ENCODE measurements at places on chromosomes 12 and 14.
A peak's percentile ranks its signal among the peaks of the same experiment; 100 is the strongest.

DNA sequence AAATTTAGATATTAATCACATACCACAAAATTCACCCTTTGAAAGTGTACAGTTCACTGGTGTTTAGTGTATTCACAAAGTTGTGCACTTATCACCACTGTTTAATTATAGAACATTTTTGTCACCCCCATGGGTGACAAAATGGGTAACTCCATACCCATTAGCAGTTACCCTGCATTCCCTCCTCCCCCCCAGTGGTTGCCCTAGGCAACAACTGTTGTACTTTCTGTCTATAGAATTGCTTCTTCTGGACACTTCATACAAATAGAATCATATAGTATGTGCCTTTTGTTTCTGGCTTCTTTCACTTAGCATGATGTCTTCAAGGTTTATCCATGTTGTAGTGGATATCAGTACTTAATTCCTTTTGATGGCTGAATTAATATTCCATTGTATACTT lies 52.7 kb downstream of the FBXO34 start:
- no peak for DNase-seq

GRCh38 chr12:69880571-69880970 lies 55.5 kb downstream of the MYRFL start:
- no peak for DNase-seq

- no peak for DNase-seq
Measured at GRCh38 chr12:49410818-49411217, 43.6 kb downstream of the SPATS2 start.

GRCh38 chr14:99769799-99770198 lies 23.4 kb upstream of the EML1 start:
- no peak for DNase-seq

GRCh38 chr14:33342299-33342974 lies 403.8 kb downstream of the NPAS3 start:
- DNase-seq, result no peak

DNA sequence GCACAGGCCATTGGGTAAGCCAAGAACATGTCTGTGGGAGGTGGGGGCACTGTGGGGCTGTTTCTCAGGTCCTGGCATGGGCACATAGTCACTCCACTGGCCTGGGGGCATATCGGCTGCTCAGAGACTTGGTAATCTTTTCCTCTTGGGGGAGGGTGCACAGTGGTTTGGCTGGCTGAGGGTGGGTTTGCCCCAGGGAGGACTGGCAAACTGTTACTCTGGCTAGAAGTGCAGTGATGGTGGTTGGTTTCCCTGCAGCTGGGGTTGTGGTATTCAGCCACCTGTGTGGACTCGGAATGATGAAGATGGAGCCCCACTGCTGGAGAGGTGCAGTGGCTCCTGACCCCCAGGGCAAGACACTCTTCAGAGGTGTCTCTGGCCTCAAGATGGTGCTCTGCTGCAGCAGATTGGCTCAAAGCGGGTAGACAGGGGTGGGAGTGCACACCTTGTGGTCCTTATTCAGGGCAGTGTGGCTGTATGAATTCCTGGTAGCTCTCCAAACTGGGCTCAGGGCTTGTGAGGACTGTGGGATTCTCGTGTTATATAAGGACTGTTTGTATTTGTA lies 74.1 kb upstream of the DDHD1 start:
- DNase-seq, result no peak

GRCh38 chr14:34087571-34087970 lies 136.7 kb upstream of the EGLN3 start:
- no peak for DNase-seq

DNA sequence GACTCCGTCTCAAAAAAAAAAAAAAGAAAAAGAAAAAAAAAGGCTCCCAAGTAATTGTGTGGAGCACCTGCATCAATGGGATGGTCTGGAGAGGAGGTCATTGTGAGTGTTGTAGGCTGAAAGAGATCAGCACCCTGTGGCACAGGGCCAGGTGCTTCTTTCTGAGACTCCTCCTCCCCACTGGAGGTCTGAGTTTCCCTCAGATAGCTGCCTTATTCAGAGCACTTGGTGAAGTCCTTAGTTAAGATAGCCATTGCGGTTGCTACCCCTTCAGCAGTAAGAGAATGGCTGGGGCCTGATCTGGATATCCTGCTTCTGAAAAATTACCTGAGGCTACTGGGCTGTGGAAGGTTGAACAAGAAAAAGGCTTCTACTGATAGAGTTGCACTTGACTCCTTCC lies 69.8 kb downstream of the ANO6 start:
- DNase-seq, result no peak

- DNase-seq, result no peak
Measured at GRCh38 chr12:114003286-114003685, 37.2 kb upstream of the RBM19 start.

- DNase-seq, result no peak
Measured at GRCh38 chr14:50451854-50452253, 55.2 kb upstream of the CDKL1 start.

GRCh38 chr12:100348657-100349454 lies 8.0 kb upstream of the SLC17A8 start:
- DNase-seq, result no peak

- no peak for DNase-seq
Measured at GRCh38 chr14:61171727-61172126, 109.4 kb downstream of the TMEM30B start.

DNA sequence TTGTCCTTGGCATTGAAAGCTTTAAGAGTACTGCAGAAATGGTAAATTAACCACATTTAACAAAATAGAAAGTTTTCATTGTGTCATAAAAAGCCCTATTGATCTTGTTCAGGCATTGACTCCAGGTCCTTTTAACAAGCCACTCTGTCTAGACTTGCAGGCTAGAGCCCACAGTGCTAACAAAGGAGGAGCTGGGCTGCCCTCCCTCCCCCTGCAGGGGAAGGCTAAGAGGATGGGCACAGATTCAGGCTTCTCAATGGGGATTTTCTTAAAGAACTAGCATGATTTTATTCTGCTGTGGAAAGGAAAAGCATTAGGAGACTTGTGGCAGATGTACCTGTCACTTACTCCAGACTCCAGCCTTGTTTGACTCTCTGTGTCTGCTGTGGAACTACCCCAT lies 463.6 kb downstream of the NRXN3 start:
- DNase-seq, result no peak

- DNase-seq, result no peak
Measured at GRCh38 chr14:70359076-70359424, 433 bp downstream of the COX16 start.

DNA sequence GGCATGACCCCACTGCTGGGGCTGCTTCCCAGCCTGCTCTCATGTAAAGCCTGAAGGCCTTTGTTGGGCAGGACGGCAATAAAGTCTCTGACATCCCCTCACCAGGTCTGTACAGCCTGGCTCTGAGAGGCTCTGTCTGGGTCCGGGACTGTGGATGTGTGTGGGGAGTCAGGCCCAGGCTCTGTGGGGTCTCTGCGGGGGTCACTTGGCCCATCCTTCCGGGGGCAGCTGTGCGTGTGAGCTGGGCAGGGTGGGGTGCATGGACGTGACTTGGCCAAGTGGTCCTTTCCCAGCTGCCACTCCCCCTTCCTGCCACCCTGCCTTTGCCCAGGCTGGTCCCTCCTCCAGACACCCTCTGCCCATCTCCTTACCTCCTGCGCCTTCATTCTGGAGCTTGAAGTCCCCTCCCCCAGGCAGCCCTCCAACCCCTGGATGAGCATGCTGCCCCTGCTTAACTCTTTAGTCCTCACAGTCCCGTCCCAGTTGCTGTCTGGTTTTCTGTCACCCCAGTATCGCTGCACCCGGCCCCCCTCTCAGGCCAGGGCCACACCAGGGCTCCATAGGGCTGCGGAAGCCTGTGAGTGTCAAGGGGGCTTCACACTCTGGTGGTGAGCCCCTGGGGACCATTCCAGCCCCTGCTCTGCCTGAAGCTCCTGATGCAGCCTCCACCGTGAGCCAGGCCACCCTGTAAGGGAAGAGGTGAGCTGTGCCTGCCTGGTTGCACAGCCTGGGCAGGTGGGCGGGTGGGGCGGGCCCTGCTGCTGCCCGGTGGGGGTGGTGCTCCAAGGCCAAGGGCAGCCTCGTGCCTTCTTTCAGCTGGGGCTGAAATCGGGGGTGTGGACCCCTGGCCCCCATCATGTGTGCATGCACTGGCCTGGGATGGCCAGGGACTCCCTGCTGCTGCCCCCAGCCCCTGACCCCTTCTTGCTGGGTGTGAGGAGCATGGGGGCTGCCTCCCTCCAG lies 25.5 kb upstream of the KIF26A start:
- DNase-seq, result no peak

- no peak for DNase-seq
Measured at GRCh38 chr12:47980779-47981495, 17.5 kb downstream of the TMEM106C start.

DNA sequence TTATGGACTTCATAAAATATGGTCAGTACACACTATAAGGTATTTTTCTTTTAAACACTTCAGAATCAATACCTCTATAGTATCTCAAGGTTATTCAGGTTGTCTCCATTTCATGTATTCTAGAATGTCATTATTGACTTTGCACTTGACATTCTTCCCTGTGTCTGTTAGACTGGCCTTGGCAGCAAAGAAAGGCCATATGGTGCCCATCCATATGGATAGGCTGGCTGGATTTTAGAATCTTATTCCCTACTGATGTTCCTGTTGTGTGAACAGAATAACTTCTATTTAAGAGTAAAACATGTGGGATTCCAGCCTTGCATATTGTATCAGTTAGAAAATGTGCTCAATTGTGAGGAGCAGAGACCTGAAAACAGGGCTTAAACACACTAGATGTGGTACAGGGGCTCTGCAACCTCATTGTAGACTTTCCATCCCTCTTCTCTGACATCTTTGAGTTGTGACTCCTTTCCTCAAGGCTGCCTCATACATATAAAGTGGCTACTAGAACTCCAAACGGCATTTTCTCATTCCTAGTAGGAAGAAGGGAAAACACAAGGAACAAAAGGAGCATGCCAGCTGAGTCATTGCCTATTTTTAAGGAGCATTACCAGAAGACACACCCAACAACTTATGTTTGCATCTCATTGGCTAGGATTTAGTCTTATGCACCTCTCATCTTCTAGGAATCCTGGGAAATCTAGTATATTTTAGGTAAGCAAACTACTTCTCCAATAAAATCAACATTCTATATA lies 221.2 kb upstream of the TMPO start:
- DNase-seq, result no peak

- DNase-seq, result no peak
Measured at GRCh38 chr14:86501611-86502010, 971.7 kb downstream of the FLRT2 start.

DNA sequence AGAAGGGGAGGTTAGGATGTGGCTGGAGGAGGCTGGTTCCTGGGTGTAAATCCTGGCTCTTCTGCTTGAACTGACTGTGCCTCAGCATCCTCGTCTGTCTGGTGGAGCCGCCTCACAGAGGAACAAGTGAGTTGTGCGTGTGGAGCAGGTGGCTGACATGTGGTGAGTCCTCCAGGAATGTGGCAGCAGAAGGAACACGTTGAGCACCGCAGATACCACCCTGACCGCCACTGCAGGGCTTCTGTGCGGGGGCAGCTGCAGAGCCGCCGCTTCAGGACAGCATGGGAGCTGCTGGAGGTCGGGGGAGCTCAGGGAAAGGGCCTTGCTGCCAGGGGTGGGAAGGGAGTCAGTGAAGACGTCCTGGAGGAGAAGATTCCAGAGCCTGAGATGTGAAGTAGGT lies 48.9 kb downstream of the TRAF3 start:
- DNase-seq, result no peak

DNA sequence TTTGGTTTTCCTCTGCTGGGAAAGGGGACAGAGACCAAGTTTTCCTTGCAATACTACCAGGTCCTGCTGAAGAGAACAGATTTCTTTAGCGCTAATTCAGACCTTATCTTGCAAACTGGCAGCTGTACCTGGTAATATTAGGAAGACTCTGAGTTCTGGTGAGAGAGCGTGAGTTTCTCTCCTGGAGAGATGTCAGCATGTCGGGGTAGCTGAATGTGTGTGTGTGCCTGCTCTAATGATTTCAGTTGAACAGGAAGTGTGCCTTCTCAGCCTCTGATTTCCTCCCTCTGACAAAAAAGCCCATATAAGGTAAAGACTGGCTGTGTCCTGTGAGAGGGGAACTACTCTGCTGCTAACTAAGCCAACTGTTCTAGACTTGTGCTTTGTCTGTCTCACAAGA lies 10.3 kb upstream of the ERP27 start:
- DNase-seq, result peak; percentile 74

DNA sequence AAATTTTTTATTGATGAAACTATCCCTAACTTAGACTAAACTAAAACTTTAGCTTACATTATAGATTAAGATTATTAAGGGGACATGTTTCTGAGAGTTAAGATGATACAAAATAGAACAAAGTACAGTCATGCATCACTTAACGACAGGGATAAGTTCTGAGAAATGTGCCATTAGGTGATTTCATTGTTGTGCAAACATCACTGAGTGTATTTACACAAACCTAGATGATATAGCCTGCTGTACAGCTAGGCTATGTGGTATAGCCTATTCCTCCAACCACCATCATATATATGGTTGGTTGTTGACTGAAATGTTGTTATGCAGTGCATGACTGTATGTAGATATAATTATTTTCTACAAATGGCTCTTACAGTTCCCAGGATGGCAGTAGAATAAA lies 46.5 kb downstream of the ATP6V1D start:
- no peak for DNase-seq

DNA sequence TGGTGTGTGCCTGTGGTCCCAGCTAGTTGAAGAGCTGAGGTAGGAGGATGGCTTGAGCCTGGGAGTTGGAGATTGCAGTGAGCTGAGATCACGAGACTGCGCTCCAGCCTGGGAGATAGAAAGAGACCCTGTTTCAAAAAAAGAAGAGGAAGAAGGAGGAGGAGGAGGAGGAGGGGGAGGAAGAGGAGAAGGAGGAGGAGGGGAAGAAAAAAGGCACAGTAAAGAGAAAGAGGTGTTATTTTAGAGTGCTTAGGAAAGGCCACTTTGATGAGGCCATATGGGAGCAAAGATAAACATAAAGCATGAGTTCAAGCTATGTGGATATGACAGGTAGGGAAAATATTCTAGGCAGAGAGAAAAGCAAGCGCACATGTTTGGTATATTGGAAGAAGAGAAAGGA lies 154.1 kb upstream of the BTG1 start:
- DNase-seq, result no peak

- no peak for DNase-seq
Measured at GRCh38 chr14:25001156-25001555, 48.8 kb downstream of the STXBP6 start.

DNA sequence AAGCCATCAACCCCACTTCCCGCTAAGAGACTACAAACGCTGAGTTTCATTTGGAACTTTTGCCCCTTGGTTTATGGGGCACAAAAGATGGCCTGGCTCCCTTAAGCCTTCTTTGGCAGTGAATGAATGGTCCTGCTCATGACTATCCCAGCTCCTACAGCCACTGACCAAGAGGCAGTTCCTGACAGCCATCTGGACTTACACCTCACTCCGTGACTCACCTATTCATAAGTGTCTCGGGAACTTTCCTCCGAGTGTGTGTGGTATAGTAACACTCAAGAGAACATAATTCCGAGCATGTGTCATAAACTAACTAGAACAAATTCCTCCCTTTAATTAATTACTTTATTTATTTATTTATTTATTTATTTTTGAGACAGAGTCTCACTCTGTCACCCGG lies 51.9 kb upstream of the NUDT4 start:
- DNase-seq, result no peak

Data from CD4-positive, alpha-beta T cell treated with Interferon gamma for 1 hour (primary cell).